ENCODE measurements at places on chromosomes 13 and 19. TPM values are rescaled to one million over a fixed set of nuclear protein-coding genes. Genes with fewer than 3 reads are reported as not detected.

DNA sequence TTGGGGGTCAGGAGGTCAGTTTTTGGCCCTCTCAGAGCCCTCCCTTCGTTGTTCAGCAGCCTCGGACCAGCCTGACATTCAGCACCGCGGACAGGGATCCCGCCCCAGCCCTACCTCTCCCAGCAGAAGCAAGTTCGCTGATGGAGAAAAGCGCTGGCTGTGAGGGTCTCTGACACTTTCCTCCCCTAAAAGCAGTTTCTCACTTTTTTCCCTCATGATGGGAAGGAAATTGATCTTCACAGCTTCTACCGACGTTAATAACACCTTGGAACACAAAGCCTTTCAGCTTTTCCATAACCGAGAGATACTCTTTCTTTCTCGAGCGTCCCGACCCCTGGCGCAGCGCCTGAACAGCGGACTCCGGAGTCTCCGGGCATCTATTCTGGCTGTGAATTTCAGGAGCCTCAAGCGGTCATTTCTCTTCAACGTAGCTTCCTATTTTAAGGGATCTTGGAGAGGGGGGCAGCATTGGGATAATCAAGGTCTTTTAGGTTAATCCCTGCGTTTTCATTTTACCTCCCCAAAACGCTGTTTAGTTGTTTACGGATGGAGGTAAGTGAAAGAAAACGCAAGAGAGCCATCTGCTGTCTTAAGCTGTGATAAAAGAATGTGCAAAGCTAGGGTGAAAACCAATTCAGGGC is 467.2 kb downstream of the ITGBL1 start:
- peaks cover 7% of the 10 kb centered on the region for H3K27me3 ChIP-seq
- no peak overlapping the region for H3K4me3 ChIP-seq
- no peak for DNase-seq
- no peaks in the 10 kb centered on the region for H3K4me1 ChIP-seq
- H3K36me3 ChIP-seq: no peaks in the 10 kb centered on the region

TMEM161A gene
- 10.5 TPM for total RNA-seq

DNA sequence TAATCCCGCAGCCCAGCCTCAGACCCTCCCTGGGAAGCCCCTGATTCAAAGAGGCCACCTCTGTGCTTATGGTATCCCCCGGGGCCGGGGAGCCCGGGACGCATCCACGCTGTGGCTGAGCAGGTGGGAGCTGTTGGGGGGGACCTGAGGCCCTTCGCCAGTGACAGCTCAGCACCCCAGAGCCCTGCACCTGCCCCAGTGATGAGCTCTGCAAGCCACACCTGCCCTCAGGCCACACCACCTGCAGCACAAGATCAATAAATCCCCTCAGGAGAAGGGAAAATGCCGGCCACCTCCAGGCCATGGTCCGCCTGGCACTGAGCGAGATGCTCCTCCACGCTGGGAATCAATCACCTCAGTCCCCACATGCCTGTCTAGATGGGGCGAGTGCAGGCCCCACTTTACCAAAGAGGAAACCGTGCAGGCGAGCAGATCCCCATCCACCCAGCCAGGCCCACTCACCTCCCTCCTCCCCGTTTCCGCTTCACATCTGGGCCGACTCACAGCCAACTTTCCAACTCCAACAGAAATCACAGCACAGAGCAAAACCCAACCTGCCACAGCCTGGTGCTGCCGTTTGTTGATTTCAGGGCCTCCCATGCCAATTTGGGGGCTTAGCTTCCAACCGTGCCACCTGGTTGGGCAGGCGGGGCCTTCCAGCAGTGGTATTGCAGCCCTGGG is 12.8 kb downstream of the MOB3A start:
- no peaks in the 10 kb centered on the region for H3K4me1 ChIP-seq
- no peaks in the 10 kb centered on the region for H3K36me3 ChIP-seq
- no peak for DNase-seq
- H3K4me3 ChIP-seq: no peak overlapping the region
- peak overlapping the region; percentile 22 for H3K27ac ChIP-seq

DNA sequence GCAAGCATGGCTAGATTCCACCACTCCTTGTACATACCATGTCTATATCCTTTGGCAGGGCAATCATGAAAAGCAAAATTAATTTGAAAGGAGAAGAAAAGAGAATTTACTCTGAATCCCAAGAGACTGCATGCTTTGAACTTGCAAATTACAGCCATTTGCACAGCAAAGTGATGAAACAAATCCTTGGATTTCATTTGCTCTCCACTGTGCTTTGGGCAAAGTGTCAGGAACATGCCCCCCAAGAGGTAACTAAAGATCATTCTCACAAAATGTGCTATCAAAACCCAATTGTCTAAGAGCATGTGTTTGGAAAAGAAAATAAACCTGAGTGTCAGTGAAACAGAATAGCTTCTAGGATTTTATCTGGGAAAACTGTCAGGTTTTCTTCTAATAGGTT is 298.5 kb downstream of the GPC6 start:
- no peak overlapping the region for H3K27ac ChIP-seq
- no peak for DNase-seq
- no peaks in the 10 kb centered on the region for H3K36me3 ChIP-seq
- H3K4me3 ChIP-seq: no peak overlapping the region

CEACAM19 gene
- 3.1 TPM for total RNA-seq

GPR12 gene
- total RNA-seq: not detected

Measured in pancreas (tissue), 10 donors.